ENCODE measurements at places on chromosomes 6 and 20.

DNA sequence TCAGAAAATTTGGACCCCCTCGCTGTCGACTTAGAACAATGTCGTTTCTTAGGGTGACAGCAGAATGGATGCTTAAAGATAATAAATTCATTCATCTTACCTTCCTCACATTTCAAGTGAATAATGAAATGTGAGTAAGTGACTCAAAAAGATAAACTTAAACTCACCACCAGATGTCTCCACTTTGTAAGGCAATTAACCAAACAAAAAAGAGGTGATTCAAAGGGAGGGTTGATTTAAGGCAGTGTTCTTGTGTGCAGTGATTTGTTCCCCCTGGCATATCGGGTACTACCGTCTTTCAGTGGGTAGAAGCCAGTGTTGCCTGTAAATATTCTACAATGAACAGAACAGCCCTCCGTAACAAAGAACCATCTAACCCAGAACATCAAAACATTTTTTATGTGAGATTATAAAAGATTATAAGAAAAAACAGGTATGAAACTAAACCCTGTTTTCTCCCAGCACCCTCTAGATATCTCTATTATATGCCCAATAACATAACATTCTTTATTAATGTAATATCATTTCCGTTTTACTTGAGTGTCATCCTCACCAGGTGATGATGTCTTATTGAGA is 589.7 kb downstream of the CBLN4 start:
- no peak for DNase-seq

GRCh38 chr6:148086843-148087242 is 255.8 kb upstream of the SASH1 start:
- DNase-seq = no peak

DNA sequence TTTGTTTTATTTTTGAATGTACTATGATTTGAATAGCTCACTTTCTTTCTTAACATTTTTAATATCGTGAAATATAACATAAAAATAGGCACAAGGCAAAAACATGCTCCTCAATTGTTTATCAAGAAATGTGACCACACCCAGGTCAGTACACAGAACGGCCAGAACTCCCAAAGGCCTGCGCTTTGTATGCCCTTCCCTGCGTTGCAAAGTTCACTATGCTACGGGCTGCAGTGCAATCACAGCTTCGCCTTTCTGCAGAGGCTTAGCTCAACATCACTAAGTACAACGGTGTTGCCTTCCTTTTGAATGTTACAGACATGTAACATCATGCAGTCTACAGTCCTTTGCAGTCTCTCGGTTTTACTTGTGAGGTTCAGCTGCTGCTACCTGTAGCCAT is 333.4 kb downstream of the THBS2 start:
- DNase-seq = no peak

- no peak for DNase-seq
Observed at GRCh38 chr20:48740292-48740649, 87.5 kb downstream of the PREX1 start.

GRCh38 chr6:115220551-115221159 is 840.0 kb downstream of the FRK start:
- no peak for DNase-seq

DNA sequence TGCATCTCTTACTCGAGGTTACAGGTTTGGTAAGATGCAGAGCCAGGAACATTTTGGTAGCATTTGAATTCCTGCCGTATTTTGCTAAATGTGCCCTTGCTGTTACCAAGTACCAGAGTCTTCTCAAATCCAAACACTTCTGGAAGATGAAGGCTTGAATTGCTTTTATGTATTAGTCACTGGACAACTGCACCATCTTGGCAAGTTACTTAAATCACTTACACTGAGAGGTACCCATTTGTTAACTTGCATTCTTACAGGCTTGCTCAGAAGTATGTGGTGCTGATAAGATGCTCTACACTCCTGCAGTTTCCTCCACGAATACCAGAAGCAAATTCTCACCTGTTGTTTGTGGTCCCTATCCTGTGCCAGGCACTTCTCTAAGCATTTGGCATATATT is 12.7 kb downstream of the IL22RA2 start:
- DNase-seq = no peak

- DNase-seq = no peak
Observed at GRCh38 chr6:28580475-28580874, 54.8 kb downstream of the GPX5 start.

Measured in left forelimb (tissue), 1 donor.